ENCODE measurements at places on chromosomes 7 and 10.

DNA sequence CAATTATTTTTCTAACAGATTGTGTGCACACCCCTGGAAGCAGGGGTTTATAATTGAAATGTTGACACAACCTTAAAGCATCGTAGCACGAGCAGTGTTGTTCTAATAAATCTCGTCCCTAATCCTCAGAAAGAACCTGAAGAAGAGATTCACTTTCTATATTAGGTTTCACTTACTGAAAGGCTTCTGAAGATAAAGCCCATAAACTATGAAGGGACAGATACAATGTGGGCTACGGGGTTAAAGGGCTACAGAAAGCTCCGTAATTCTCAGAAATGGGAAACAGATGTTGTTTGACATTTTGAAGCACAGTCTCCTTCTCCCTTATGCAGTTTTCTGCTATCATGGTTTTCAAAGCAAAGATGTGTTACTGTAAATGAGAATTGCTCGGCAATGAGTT, 479.6 kb downstream of the GATA3 start:
- no peak for DNase-seq

GRCh38 chr10:3122486-3123205, 49.9 kb downstream of the PITRM1 start:
- no peak for DNase-seq

- no peak for DNase-seq
These were observed 247.4 kb upstream of the CACNA2D1 start for GRCh38 chr7:82690929-82691328.

DNA sequence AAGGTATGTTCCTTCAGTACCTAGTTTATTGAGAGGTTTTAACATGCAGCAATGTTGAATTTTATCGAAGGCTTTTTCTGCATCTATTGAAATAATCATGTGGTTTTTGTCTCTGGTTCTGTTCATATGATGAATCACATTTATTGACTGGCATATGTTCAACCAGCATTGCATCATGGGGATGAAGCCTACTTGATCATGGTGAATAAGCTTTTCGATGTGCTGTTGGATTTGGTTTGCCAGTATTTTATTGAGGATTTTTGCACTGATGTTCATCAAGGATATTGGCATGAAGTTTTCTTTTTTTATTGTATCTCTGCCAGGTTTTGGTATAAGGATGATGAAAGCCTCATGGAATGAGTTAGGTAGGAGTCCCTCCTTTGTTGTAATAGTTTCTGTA, 204.0 kb upstream of the GNAI1 start:
- DNase-seq: no peak

GRCh38 chr7:42053834-42054233, 183.2 kb downstream of the GLI3 start:
- no peak for DNase-seq

- no peak for DNase-seq
These were observed 84.0 kb downstream of the ANLN start for GRCh38 chr7:36473454-36474282.

DNA sequence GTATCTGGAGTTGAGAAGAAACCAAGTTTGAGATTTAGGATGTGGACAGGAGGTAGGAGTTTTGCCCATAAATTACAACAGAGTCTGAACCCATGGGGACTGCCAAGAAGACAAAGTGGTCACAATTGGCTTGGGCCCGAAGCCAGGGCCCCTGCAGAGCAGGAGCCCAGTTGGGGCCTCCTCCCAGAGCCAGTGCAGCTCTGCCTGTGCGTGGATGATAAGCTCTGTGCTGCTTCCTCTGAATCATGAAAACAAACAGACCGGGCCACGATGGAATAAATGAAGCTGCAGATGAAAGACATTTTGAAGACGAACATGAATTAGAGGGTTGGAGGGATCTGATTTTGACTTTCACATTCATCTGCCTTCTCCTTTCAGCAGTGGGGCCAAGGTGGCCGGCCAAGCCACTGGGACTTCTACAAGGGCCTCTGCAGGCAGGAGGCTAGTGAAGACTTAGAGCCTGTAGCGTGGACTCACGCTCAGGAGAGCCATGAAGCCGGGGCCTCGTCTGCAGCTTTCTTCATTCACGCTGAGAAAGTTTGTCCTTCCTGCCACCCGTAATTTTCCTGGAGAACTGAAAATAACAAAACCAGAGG, 156.8 kb upstream of the LYZL1 start:
- no peak for DNase-seq
